ENCODE measurements at places on chromosomes 7 and 10. TPM values are rescaled to one million over a fixed set of nuclear protein-coding genes. Genes with fewer than 3 reads are reported as not detected.

The CALML3 gene
- not detected for total RNA-seq

The IDE gene
- total RNA-seq, result 21.2 TPM

The CCDC7 gene
- total RNA-seq, result 0.72 TPM

The SOSTDC1 gene
- total RNA-seq, result not detected

The KMT2C gene
- 9.1 TPM for total RNA-seq

The DOCK1 gene
- 23.2 TPM for total RNA-seq

The NEBL gene
- 13.0 TPM for total RNA-seq

The LBX1 gene
- total RNA-seq, result not detected

The NPSR1 gene
- total RNA-seq, result not detected

The C10orf53 gene
- not detected for total RNA-seq

The ELMO1 gene
- total RNA-seq, result 3.4 TPM

The SEMA3E gene
- 1.8 TPM for total RNA-seq

The VWA2 gene
- total RNA-seq, result 0.03 TPM

The PIK3CG gene
- total RNA-seq, result not detected

The PON1 gene
- 1.6 TPM for total RNA-seq

The SPDYE1 gene
- total RNA-seq, result not detected

The NME8 gene
- total RNA-seq, result not detected

The CEP55 gene
- total RNA-seq, result 60.9 TPM

The ADAM12 gene
- 4.0 TPM for total RNA-seq

The SEC61A2 gene
- 11.7 TPM for total RNA-seq

The GPR37 gene
- 0.73 TPM for total RNA-seq

The GPR158 gene
- 0.06 TPM for total RNA-seq

The ZNF716 gene
- total RNA-seq, result not detected

The PALD1 gene
- total RNA-seq, result 5.9 TPM

The DGKB gene
- not detected for total RNA-seq

The LHFPL3 gene
- total RNA-seq, result not detected

The GALNT17 gene
- total RNA-seq, result not detected

The KAZALD1 gene
- total RNA-seq, result 3.0 TPM

The CYP3A7 gene
- total RNA-seq, result 0.05 TPM

The ORAI2 gene
- 31.0 TPM for total RNA-seq

The PTER gene
- 17.7 TPM for total RNA-seq

The ZNF789 gene
- total RNA-seq, result 8.1 TPM

The AGMO gene
- total RNA-seq, result 0.77 TPM

The ZNF467 gene
- total RNA-seq, result 1.1 TPM

The MEIG1 gene
- 0.43 TPM for total RNA-seq

The LRIT1 gene
- total RNA-seq, result not detected

The RGR gene
- total RNA-seq, result not detected

The CTAGE4 gene
- not detected for total RNA-seq

The ARL4A gene
- 57.5 TPM for total RNA-seq

The CUBN gene
- 0.06 TPM for total RNA-seq

The SSC4D gene
- 1.3 TPM for total RNA-seq

The CH25H gene
- 0.64 TPM for total RNA-seq

The FAM25C gene
- 3.0 TPM for total RNA-seq

The HOXA5 gene
- 5.1 TPM for total RNA-seq

The CCL24 gene
- not detected for total RNA-seq

The C10orf105 gene
- not detected for total RNA-seq

The ENTPD1 gene
- 0.07 TPM for total RNA-seq

The WNT8B gene
- not detected for total RNA-seq

The NUTM2E gene
- total RNA-seq, result 0.43 TPM

The CTAGE15 gene
- not detected for total RNA-seq

The ACSM6 gene
- total RNA-seq, result not detected

The WDR86 gene
- 0.20 TPM for total RNA-seq

The ACTL6B gene
- not detected for total RNA-seq

The CYP2C19 gene
- not detected for total RNA-seq

The SPRN gene
- total RNA-seq, result 0.39 TPM
